ENCODE measurements at places on chromosomes 1 and 21. TPM values are rescaled to one million over a fixed set of nuclear protein-coding genes. Genes with fewer than 3 reads are reported as not detected.

PEF1 gene
- total RNA-seq: 66.0 TPM

PTGER3 gene
- total RNA-seq: under 0.01 TPM

LDLRAD2 gene
- under 0.01 TPM for total RNA-seq

FNDC5 gene
- 0.37 TPM for total RNA-seq

OR2T33 gene
- not detected for total RNA-seq

PLPPR5 gene
- total RNA-seq: 0.05 TPM

RCSD1 gene
- total RNA-seq: not detected

HPCA gene
- total RNA-seq: not detected

LRRC38 gene
- not detected for total RNA-seq

TNFRSF18 gene
- total RNA-seq: not detected

PIGR gene
- not detected for total RNA-seq

SAMD11 gene
- 25.2 TPM for total RNA-seq

TLR5 gene
- 0.14 TPM for total RNA-seq

GBP1 gene
- 25.9 TPM for total RNA-seq

PADI2 gene
- not detected for total RNA-seq

SPATA6 gene
- total RNA-seq: 3.9 TPM

ATP5IF1 gene
- 118 TPM for total RNA-seq

TPTE gene
- total RNA-seq: not detected

ARHGAP29 gene
- 7.7 TPM for total RNA-seq

DONSON gene
- 16.8 TPM for total RNA-seq

EXTL1 gene
- 0.30 TPM for total RNA-seq

TCHH gene
- not detected for total RNA-seq

SPRR2E gene
- not detected for total RNA-seq

COP1 gene
- total RNA-seq: 54.9 TPM

PRRX1 gene
- total RNA-seq: 11.0 TPM

PPIAL4G gene
- total RNA-seq: not detected

ACBD3 gene
- 90.9 TPM for total RNA-seq

MEX3A gene
- 3.3 TPM for total RNA-seq

RPE65 gene
- not detected for total RNA-seq

SMIM34 gene
- total RNA-seq: 0.14 TPM

LENEP gene
- not detected for total RNA-seq

KRTAP21-2 gene
- total RNA-seq: not detected

FAM43B gene
- not detected for total RNA-seq

TTC34 gene
- 0.18 TPM for total RNA-seq

HFM1 gene
- total RNA-seq: 0.23 TPM

C4BPA gene
- total RNA-seq: not detected

NEK2 gene
- total RNA-seq: 17.3 TPM

IFNLR1 gene
- total RNA-seq: not detected

COL11A1 gene
- 346 TPM for total RNA-seq

MYOG gene
- total RNA-seq: not detected

OR6K3 gene
- not detected for total RNA-seq

ZNF593OS gene
- not detected for total RNA-seq

RBM34 gene
- total RNA-seq: 76.3 TPM

EFNA1 gene
- 0.37 TPM for total RNA-seq

MSH4 gene
- 0.59 TPM for total RNA-seq

ORC1 gene
- 3.2 TPM for total RNA-seq
